A549 treated with GW870086 at 1 μM for 4 hours (cell line): ENCODE measurements at places on chromosomes 5 and 9. TPM values are rescaled to one million over a fixed set of nuclear protein-coding genes. Genes with fewer than 3 reads are reported as not detected.

DMGDH gene
- 0.58 TPM in 1 of 5 replicates, not detected in the others for total RNA-seq

RHOBTB3 gene
- total RNA-seq: 6.8 to 9.2 TPM (median 9.0 TPM) in 5 replicates

CBY3 gene
- not detected in 5 replicates for total RNA-seq

PCDH1 gene
- 2.9 to 6.0 TPM (median 5.7 TPM) in 5 replicates for total RNA-seq

IFNA5 gene
- total RNA-seq: not detected in 5 replicates

KIF24 gene
- 2.7 to 3.8 TPM (median 3.2 TPM) in 5 replicates for total RNA-seq

IQGAP2 gene
- total RNA-seq: 1.7 to 2.1 TPM (median 2.1 TPM) in 5 replicates

POLR3G gene
- total RNA-seq: 12.9 to 17.9 TPM (median 15.5 TPM) in 5 replicates

FOXD4L3 gene
- total RNA-seq: 0.11 to 0.12 TPM in 2 of 5 replicates, not detected in the others

CLK4 gene
- total RNA-seq: 7.1 to 9.7 TPM (median 7.6 TPM) in 5 replicates

SLC1A3 gene
- total RNA-seq: 0.07 to 0.09 TPM in 2 of 5 replicates, not detected in the others

NSMF gene
- 29.8 to 45.1 TPM (median 44.2 TPM) in 5 replicates for total RNA-seq

TAS2R1 gene
- not detected in 5 replicates for total RNA-seq

ARHGEF39 gene
- total RNA-seq: 12.4 to 18.1 TPM (median 16.3 TPM) in 5 replicates

MEIKIN gene
- not detected in 5 replicates for total RNA-seq

TMEM245 gene
- total RNA-seq: 38.6 to 56.5 TPM (median 50.9 TPM) in 5 replicates

SNCAIP gene
- total RNA-seq: not detected in 5 replicates

FAM169A gene
- 3.6 to 7.7 TPM (median 7.2 TPM) in 5 replicates for total RNA-seq

SKIC3 gene
- 16.0 to 25.7 TPM (median 23.4 TPM) in 5 replicates for total RNA-seq

TLE1 gene
- total RNA-seq: 92.0 to 101 TPM (median 96.8 TPM) in 5 replicates

ANKRD20A1 gene
- total RNA-seq: 0.51 to 1.5 TPM (median 1.1 TPM) in 5 replicates

PLPPR1 gene
- total RNA-seq: not detected in 5 replicates

RORB gene
- not detected in 5 replicates for total RNA-seq

IFNA2 gene
- not detected in 5 replicates for total RNA-seq

PRDM9 gene
- total RNA-seq: not detected in 5 replicates

RANBP17 gene
- total RNA-seq: 2.3 to 3.2 TPM (median 2.9 TPM) in 5 replicates

PCDHB4 gene
- total RNA-seq: 0.03 to 0.11 TPM (median 0.08 TPM) in 3 of 5 replicates, not detected in the others

EIF4E1B gene
- not detected in 5 replicates for total RNA-seq

GRIA1 gene
- total RNA-seq: not detected in 5 replicates
